Mesothelial cell of epicardium (in vitro differentiated cells): ENCODE measurements at places on chromosomes 6 and 20. TPM values are rescaled to one million over a fixed set of nuclear protein-coding genes. Genes with fewer than 3 reads are reported as not detected.

SLC17A2 gene
- total RNA-seq = not detected in 3 replicates

BACH2 gene
- total RNA-seq = 34.1 to 36.1 TPM (median 34.1 TPM) in 3 replicates

NHSL1 gene
- 66.1 to 73.6 TPM (median 68.0 TPM) in 3 replicates for total RNA-seq

SLC22A23 gene
- total RNA-seq = 24.3 to 25.0 TPM (median 24.5 TPM) in 3 replicates

SRSF12 gene
- 11.5 to 14.7 TPM (median 12.4 TPM) in 3 replicates for total RNA-seq

NXT1 gene
- 23.7 to 25.5 TPM (median 24.8 TPM) in 3 replicates for total RNA-seq

SAMD10 gene
- total RNA-seq = 10.3 to 11.7 TPM (median 11.4 TPM) in 3 replicates

PKIB gene
- total RNA-seq = 44.7 to 49.0 TPM (median 48.9 TPM) in 3 replicates

ASIP gene
- not detected in 3 replicates for total RNA-seq

TOX2 gene
- 0.64 to 0.94 TPM (median 0.70 TPM) in 3 replicates for total RNA-seq

TCF21 gene
- 4.7 to 5.3 TPM (median 5.0 TPM) in 3 replicates for total RNA-seq

GRCh38 chr20:58890518-58891085 is 38.1 kb downstream of the GNAS start:
- H3K27ac ChIP-seq = peak overlapping the region; percentile 97
- no peaks in the 10 kb centered on the region for H3K27me3 ChIP-seq
- H3K36me3 ChIP-seq = peaks cover 2% of the 10 kb centered on the region
- H3K4me1 ChIP-seq = peaks cover 38% of the 10 kb centered on the region
- peak; percentile 88 for DNase-seq

DNA sequence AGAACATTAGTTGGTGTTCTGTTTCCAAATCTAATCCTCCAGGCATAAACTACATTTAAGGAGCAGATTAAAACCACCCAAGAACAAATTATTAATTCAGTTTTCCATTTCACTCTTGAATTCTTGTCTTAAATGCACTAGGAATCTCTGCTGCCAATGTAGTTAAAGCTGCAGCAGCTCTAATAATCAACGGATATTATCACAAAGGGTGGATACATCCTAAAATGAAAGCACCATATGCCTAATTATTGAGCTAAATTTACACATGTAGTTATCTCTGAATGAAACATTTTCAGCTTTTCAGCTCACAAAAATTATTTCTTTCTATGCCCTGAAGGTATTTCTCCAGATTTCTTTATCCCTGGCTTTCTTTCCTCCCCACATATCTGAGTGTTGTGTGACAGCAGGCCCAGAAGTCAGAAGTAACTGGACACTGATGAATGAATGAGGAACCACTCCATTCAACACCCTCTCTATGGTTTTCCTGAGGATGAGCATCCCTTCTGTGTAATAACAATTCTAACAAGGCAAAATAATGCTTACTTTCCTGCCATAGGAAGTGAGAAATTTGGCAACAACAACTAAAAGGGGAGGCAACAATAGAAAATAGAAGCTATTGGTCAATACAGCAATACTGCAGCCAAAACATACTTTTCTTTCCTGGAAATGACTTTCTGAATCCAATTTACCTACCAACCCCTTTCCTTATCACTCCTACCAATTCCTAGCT is 14.9 kb downstream of the MAN1A1 start:
- no peak overlapping the region for H3K4me3 ChIP-seq
- peaks cover 45% of the 10 kb centered on the region for H3K4me1 ChIP-seq
- no peaks in the 10 kb centered on the region for H3K27me3 ChIP-seq
- peaks cover 13% of the 10 kb centered on the region for H3K36me3 ChIP-seq
- DNase-seq = no peak
- H3K27ac ChIP-seq = no peak overlapping the region

DNA sequence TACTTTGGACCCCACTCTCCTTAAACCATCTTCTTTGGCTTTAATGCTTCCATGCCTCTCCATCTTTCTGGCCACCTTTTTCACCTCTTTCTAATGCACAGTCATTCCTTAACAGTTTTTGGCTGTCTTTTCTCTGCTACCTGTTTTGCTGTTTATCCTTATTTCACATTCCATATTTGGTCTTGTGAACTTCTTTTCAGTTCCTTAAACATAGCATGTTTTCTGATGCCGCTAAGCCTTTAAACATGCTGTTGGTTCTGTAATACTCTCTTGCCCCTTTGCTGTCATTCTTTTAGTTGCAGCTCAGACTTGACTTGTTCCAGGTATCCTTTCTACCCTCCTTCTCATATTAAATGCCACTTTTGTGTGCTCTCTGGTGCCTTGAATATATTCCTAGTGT is 35.8 kb downstream of the TOP1 start:
- H3K4me1 ChIP-seq = no peaks in the 10 kb centered on the region
- H3K4me3 ChIP-seq = no peak overlapping the region
- peaks cover 49% of the 10 kb centered on the region for H3K36me3 ChIP-seq

GRCh38 chr20:8145246-8146168 is 13.4 kb downstream of the PLCB1 start:
- no peaks in the 10 kb centered on the region for H3K27me3 ChIP-seq
- DNase-seq = no peak
- no peaks in the 10 kb centered on the region for H3K36me3 ChIP-seq
- no peak overlapping the region for H3K27ac ChIP-seq

DNA sequence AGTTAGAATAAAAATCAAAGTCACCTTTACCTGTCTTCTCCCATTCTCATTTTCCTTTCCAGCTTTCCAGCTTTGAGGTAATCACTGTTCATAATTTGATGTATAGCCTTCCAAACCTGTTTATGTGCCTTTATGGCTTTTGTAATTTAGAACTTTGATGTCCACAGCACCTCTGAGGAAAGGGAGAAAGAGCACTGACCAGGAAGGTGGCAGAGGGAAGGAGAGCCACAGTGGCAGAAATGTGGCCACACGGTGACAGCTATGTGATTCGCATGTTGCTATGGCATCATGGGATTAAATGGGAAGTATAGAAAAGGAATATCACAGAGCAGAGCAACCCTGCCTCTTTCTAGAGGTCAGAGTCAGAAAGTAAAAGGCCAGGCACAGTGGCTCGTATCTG is 51.7 kb upstream of the PLCG1 start:
- no peak overlapping the region for H3K4me3 ChIP-seq
- H3K27me3 ChIP-seq = no peaks in the 10 kb centered on the region
- H3K4me1 ChIP-seq = peaks cover 29% of the 10 kb centered on the region
- peaks cover 61% of the 10 kb centered on the region for H3K36me3 ChIP-seq

DNA sequence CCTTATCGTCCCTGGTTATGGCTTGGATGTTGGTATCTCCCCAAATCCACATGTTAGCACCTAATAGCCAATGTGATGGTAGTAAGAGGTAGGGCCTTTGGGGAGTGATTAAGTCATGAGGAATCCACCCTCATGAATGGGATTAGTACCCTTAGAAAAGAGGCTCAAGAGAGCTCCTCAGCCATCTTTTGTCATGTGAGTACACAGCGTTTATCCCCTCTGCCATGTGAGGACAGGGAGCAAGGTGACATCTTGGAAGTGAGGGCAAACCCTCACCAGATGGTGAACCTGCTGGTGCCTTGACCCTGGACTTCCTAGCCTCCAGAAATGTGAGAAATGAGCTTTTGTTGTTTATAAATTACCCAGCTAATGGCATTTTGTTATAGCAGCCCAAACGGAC is 16.1 kb upstream of the SIRPB2 start:
- H3K4me3 ChIP-seq = no peak overlapping the region
- no peaks in the 10 kb centered on the region for H3K4me1 ChIP-seq
- H3K27ac ChIP-seq = no peak overlapping the region

DNA sequence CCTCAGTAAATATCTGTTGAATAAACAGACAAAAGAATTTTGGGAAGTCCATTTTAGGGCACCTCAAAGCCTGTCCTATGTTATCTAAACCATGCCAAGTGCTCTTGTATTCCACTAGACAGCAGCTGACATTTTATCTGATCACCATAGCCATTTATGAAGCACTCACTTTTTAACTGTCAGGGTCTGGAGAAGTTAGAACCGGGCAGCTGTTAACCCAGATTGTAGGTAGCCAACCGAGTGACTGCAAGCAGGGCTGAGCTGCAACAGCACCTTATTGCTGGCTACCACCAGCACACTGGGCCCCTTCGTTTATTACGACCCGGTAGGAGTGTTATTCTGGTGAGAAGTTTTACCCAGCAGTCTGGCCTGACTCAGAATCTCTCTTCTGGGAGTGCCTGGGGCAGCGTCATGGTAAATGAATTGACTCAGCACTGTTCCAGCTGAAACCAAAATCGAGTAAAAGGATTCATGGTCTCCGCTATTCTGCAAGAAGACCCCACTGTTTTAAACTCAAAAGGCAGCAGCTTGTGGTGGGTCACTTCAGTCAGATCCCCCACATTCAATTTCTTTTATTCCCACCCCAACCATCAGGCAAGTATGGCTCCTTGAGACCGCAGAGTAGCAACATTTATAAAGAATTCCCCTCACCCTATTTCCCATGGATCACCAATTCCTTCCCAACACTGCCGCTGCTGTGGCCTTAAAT is 1.7 kb downstream of the UBE2V1 start:
- DNase-seq = no peak
- peak overlapping the region; percentile 65 for H3K27ac ChIP-seq
- H3K36me3 ChIP-seq = no peaks in the 10 kb centered on the region
- H3K4me3 ChIP-seq = peak overlapping the region; percentile 95
- peaks cover 70% of the 10 kb centered on the region for H3K4me1 ChIP-seq

GRCh38 chr6:16909658-16910360 is 148.5 kb upstream of the ATXN1 start:
- DNase-seq = no peak
- no peak overlapping the region for H3K4me3 ChIP-seq
- H3K4me1 ChIP-seq = no peaks in the 10 kb centered on the region
- H3K36me3 ChIP-seq = peaks cover 3% of the 10 kb centered on the region
- peaks cover 3% of the 10 kb centered on the region for H3K27me3 ChIP-seq

DNA sequence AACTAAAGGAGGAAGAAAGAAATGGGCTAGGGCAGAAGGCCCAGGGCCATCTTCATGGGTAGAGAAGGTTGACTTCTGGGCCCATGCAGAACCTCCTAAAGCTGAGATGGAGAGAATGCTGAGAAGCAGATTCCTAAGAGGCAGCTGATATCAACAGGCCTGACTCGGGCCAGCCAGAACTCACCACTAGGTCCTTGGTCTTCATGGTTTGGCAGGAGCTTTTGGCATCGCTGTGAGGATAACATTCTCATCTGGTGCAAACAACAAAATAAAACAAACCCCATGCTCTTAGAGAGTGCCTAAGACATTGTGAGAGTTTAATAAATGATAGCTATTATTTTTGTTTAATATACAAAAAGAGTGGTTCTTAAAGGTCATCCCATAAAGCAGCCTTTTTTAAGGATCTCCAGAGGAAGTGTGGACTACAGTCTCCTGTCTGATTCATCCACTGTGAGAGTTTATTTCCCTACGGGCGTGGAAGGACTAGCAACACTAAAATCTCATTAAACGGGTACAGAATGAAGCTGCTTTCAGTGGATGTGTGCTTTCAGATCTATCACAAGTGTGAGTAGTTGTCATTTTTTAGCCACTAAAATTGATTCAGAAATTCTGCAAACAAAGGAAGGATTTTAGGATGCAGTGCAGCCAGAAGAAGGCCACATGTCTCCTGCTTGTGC is 160.0 kb downstream of the PLCB4 start:
- H3K4me1 ChIP-seq = peaks cover 4% of the 10 kb centered on the region
- no peaks in the 10 kb centered on the region for H3K27me3 ChIP-seq
- H3K4me3 ChIP-seq = no peak overlapping the region

GRCh38 chr6:28542440-28543296 is 17.0 kb downstream of the GPX5 start:
- peaks cover 10% of the 10 kb centered on the region for H3K27me3 ChIP-seq
- peaks cover 29% of the 10 kb centered on the region for H3K4me1 ChIP-seq
- H3K36me3 ChIP-seq = no peaks in the 10 kb centered on the region
- peak overlapping the region; percentile 96 for H3K27ac ChIP-seq
- H3K4me3 ChIP-seq = peak overlapping the region; percentile 84

DNA sequence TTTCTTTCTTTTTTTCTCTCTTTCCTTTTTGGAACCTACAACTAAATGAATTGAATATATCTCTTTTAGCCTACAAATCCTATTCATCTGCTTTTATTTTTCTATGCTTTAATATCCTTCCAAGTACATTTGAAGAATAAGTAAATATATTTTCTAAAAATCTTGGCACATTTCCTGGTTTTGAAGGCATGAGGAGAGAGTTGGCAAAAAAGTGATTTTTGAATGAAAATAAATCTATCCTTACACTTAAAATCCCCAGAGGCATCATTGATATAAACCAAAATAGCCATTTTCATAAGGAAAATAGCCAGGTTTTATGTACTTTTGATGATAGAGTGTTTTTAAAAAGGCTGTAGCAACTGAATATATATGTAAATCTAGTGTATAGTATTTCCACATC is 69.0 kb downstream of the SAMD5 start:
- no peak for DNase-seq
- H3K4me3 ChIP-seq = no peak overlapping the region
- peaks cover 28% of the 10 kb centered on the region for H3K4me1 ChIP-seq
- peak overlapping the region; percentile 66 for H3K27ac ChIP-seq

DNA sequence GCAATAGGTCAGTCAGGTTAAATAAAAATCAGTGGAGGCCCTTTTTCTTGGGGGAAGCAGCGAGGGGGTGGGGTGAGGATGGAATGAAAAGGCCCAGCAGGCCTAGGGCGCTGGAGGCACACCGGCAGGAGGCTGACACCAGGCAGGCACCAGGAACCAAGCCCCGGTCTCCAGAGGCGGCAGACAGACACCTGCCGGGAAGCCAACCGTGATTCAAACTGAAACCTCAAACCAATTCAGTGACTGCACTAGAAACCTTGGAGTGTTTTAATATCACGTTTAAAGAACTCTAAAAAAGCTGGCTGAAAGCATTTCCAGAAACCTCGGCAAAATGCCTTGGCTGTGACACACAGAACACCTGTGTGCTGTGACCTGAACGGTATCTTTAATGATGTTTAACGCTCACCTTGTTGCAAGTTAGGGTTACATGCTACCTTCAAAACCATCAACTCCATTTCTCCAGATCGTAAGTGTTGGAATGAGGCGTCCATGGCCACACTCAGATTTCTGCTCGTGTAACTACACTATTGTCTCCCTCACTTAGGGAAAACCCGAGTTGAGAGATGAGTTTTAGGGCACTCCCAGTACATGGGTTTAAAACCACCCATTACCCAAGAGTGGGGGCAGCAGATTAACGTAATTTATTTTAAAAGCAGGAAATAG is 27.2 kb downstream of the DIDO1 start:
- H3K27me3 ChIP-seq = no peaks in the 10 kb centered on the region
- H3K4me3 ChIP-seq = no peak overlapping the region
- H3K4me1 ChIP-seq = peaks cover 36% of the 10 kb centered on the region
- H3K36me3 ChIP-seq = peaks cover 11% of the 10 kb centered on the region
- peak overlapping the region; percentile 7 for H3K27ac ChIP-seq
- DNase-seq = no peak

- no peak overlapping the region for H3K4me3 ChIP-seq
- peaks cover 26% of the 10 kb centered on the region for H3K4me1 ChIP-seq
- DNase-seq = no peak
- H3K27ac ChIP-seq = peak overlapping the region; percentile 40
- peaks cover 19% of the 10 kb centered on the region for H3K36me3 ChIP-seq
Observed at GRCh38 chr6:36061236-36061635, 33.6 kb downstream of the MAPK14 start.
